Stimulated activated CD4-positive, alpha-beta T cell treated with anti-CD3 and anti-CD28 coated beads, Interleukin-15, amount 100 ng/mL, for 1 hour (primary cell): ENCODE measurements at places on chromosomes 6 and 20.

- no peak for DNase-seq
Measured at GRCh38 chr20:44761423-44761822, 15.8 kb downstream of the KCNK15 start.

DNA sequence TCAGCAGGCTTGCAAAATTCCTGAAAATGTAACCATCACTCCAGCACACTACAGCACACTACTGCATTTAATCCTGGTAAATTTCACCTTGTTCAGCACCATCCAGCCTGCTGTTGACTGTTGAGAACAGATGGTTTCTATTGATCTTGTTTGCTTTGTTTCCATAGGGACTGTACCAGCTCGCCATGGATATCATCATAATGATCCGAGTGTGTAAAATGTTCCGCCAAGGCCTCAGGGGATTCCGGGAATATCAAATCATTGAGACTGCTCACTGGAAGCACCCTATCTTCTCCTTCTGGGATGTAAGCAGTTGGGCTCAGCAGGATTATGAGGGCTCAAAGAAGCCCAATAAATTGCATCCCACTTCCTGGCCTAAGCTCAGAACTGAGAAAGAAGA is 4.1 kb downstream of the CNBD2 start:
- no peak for DNase-seq

DNA sequence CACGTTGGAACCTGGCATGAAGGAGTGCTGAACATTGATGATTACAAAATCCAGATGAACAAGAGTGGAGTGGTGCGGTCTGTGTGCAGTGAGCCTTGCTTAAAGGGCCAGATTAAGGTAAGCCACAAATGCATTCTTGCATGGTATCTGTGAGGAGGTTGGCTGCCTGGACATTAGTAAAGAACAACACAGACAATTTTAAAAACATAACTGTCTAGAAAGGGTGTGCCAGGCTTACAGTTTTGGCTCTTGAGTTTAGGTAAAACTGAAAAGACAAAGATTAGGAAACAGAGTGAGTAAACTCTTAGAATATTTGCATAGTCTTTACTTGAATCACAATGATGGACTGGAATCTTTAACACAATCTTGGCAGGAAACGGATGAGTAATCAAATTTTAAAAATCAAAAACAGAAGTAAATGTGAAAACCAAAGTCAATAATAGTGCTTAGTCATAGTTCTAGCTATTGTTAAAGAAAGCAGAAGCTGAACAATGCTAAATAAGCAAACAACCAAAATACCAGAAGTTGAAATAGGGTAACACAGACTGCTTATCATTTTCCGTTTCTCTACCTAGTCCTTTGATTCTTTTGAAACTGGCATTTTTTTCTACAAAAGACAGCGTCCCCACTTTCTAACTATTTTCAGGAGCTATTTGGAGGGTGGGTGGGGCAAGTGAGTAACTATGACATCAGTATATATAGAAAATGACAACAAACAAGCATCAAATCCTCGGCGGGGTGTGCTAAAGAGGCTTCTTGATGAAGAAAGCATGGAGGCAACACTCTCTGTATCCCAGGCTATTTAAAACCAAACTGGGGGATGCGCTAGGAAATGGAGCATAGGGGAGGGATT is 185.8 kb upstream of the RAB32 start:
- DNase-seq: no peak

- no peak for DNase-seq
Measured at GRCh38 chr6:134502614-134503549, 185.0 kb upstream of the SGK1 start.

- DNase-seq: no peak
Measured at GRCh38 chr6:34036357-34037069, 109.4 kb downstream of the GRM4 start.

DNA sequence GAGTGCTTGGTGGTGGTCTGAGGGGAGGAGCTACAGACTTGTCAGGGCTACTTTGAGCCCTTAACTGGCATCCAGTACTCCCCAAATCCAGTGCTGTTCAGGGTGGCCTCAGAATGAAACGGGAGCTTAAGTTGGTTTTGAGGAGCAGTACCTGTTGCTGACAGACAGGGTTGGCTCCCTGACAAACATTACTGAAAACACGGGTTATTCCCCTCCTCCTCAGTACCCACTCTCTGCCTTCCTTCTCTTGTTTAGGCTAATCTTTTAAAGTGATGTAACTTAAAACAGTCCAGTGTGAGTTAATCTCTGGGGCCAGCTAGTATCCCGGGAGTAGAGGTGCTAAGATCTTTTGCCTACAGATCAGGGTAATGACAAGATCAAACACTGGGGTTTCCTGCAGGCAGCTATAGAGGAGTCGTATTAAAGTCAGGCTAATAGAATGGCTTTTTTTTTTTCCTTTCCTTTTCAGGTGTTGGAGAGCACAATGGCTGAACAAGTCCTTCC is 3.7 kb downstream of the TNFAIP3 start:
- no peak for DNase-seq

DNA sequence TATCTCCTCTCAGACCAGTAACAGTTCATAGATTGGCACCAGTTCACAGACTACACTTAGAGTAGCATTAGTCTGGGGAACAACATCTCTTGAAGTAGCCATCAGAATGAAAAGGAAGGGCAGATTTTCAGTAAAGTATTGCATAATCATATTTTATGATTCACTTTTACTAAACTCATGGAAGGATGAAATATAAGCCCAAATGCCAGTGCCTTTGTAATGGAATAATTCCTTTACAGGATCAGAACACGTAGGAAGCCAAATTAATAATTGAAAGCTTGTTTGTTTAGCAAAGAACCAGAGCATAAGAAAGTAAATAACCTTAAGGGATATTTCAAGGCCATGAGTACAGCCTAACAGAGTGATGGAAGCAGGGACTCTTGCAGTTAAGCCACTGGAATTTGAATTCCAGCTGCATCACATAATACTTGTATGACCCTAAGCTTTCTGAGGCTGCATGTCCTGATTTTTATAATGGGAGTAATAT is 11.4 kb upstream of the LOC128125822 start:
- no peak for DNase-seq

GRCh38 chr6:144346719-144347447 is 61.7 kb downstream of the UTRN start:
- DNase-seq: no peak

- no peak for DNase-seq
Measured at GRCh38 chr6:109853951-109854350, 124.2 kb upstream of the GPR6 start.

GRCh38 chr6:126631363-126631762 is 291.4 kb downstream of the CENPW start:
- no peak for DNase-seq

DNA sequence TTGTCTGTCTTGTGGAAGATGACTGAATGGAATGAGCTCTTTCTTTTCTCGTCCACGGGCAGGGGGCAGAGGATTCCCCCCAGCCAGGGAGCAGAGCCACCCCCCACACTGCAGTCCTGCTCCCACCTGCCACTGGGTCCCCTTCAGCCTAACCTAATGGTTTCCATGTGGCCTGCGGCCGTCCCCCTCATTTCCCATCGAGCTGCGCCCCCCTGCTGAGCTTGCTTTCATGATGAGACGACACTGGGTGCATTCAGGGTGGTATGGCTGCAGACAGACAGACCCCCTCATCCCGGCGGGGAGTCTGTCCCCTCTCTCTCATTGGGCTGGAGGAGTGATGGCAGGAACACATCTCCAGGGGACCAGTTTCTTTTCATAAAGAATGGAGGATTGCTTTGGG is 140.8 kb downstream of the DTNBP1 start:
- no peak for DNase-seq

DNA sequence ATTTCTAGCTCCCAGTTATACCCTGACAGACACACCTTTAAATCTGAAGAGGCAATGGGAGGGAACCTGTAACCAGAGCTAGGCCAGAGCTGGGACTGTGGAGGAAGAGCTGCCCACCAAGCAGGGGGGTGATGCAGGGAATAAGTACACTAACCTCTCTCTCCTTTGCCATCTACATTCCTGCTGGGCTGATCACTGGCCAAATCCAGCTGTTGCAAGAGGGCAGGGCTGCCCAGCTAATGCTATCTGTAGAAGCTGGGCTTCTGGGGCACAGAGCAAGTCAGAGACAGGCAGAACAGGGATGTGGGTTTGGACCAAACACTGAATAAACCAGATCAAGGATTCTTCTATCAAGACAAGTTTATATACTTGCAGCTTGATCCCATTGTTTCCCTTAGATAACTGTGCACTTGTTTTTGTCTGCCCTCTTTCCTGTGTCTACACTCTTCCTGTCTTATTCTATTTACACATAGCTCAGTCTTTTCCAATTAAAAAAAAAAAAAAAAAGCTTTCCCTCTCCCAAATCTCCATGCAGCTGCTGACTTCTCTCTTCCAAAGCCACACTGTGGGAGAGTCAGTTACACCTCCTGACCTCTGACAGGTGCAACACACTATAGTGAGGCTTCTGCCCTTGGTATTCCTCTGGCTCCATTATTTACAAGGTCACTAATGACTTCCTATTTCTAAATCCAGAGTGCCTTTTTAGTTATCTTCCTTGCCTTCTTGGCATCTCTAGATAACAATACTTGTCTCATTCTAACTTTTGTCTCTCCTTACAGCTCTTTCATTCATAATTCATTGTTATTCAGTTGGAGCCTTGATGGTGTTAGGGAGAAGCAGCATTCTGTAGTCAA is 43.7 kb downstream of the TRIM38 start:
- DNase-seq: no peak

- no peak for DNase-seq
Measured at GRCh38 chr20:3812259-3812681, 8.1 kb upstream of the AP5S1 start.

DNA sequence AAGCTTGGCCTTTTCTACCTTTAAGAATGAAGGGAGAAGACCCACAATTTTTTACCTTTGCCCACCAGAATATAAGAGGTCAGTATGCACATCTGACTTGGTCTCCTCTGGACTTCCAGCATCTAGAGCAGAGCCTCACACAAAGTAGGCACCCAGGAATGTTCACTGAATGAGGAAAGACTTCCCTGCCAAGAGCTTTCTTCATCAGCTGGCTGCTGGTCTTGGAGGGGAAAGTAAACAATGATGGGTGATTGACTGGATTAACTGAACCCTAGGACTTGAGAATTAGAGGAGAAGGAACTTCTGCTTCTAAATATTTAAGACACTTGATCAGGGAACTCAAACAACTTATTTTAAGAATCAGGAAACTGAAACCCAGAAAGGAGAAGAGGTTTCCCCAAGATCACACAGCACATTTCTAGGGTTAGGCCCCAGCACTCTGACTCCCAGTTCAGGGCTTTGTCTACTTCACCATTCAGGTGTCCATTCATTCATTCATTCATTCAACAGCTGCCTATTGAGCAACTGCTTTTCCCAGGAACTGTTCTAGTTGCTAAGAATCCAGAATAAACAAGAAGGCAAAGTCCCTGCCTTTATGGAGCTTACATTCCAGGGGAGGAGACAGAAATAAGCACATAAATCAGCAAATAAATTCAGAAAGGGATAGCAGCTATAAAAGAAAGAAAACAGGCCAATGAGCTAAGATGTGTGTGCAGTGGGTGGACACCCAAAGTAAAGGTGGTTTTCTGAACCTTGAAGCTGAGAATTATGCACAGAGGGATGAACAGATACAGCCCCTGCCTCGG is 216.9 kb upstream of the LRFN2 start:
- DNase-seq: no peak

- no peak for DNase-seq
Measured at GRCh38 chr6:132712366-132712765, 1.5 kb downstream of the VNN1 start.

- no peak for DNase-seq
Measured at GRCh38 chr6:113744861-113745260, 112.3 kb upstream of the MARCKS start.

DNA sequence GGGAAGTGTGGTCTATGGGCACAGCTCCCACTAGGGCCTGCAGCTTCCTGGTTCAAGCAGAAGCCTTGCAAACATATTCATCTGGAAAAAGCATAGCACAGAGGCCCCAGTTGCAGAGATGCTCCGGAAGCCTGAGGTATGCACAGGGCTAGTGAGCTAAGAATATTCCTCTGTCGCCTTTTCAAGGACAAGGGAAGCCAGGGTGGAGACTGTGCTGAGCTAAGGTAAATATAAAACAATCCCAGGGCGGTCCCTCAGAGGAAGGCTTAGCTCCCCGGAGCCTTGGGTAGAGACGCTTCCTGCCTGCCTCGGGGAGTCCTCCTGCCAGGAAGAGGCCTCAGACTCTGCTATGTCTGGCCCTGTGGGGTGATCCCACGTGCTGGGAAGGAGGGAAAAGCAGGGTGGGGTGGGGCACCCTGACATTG is 134.8 kb upstream of the FOXA2 start:
- no peak for DNase-seq

DNA sequence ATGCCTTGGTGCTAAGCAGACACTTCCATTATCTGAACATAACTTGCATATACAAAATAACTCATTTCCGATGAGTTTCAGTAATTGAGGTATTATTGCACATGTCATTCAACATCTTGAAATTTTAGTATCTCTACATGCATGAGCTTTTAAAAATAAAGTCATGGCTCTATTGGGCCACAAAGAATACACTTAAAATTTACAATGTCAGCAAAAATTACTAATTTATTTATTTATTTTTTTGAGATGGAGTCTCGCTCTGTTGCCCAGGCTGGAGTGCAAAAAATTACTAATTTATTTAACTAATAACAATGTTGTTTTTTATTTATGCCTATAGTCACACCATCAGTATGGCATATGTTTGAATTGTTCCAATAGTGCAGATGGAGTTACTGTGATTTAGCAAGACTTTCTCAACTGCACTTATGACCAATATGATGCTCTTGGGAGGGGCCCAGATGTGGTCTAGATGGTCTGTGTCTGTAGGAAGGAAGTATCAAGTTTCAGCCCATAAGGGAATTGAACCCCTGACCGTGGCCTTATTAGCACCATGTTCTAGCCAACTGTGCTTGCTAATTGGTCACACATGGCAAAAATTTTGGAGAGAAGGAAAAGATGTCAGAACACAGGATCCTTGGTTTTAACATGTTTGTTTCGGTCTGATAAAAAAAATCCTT is 370.7 kb upstream of the TSHZ2 start:
- no peak for DNase-seq

GRCh38 chr20:11912013-11912658 is 5.6 kb upstream of the BTBD3 start:
- no peak for DNase-seq

GRCh38 chr6:88262332-88262731 is 96.2 kb upstream of the CNR1 start:
- DNase-seq: no peak

GRCh38 chr6:141195251-141195832 is 937.4 kb upstream of the GJE1 start:
- no peak for DNase-seq
